GM23248 (cell line): ENCODE measurements at places on chromosomes 1 and 21.

GRCh38 chr21:44758141-44758561 lies 43.5 kb downstream of the UBE2G2 start:
- DNase-seq = no peak
- no peaks in the 10 kb centered on the region for H3K4me1 ChIP-seq
- no peak overlapping the region for H3K27ac ChIP-seq
- H3K4me3 ChIP-seq = no peak overlapping the region

DNA sequence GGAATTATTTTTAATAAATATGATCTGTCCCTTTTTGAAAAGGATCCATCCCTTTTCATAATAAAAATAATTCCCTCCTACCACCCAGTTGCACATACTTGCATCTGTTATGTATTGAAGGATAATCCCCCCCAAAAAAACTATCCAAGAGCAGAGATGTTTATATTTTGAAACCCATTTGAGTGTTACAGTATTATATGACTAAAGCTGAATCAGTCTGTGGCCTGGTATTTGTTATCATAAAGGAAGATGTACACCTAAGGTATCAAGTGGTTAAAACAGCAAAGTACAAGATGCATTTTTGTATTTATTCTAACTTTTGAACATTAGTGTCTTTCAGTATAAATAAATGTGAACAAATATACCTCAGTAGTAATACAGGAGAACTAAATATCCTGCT lies 12.7 kb upstream of the TGFB2 start:
- no peaks in the 10 kb centered on the region for H3K36me3 ChIP-seq
- no peak overlapping the region for H3K27ac ChIP-seq
- H3K4me1 ChIP-seq = peaks cover 11% of the 10 kb centered on the region; the same call in 1 of the 2 replicates
- H3K27me3 ChIP-seq = no peaks in the 10 kb centered on the region
- no peak for DNase-seq

DNA sequence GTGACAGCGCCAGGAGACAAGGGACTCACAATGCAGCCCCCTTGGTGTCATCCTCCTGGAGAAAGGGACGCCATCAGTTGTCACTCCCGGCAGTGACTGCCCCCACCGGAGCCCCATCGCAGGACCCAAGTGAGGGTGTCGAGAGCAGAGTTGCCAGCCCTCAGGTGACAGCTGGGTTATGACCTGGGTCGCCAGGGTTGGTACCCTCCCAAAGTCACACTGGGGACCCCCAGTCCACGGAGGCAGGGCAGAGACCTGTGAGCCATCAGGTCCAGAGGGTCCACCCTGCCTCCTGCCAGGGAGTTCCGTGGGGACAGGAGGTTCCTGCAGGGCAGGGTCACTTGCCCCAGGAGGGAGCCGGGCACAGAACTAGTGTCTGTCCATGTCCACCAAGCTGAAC lies 78.2 kb upstream of the IFFO2 start:
- H3K36me3 ChIP-seq = no peaks in the 10 kb centered on the region
- no peaks in the 10 kb centered on the region; the same call in 1 of the 2 replicates for H3K27me3 ChIP-seq
- H3K27ac ChIP-seq = no peak overlapping the region
- no peak overlapping the region for H3K4me3 ChIP-seq

DNA sequence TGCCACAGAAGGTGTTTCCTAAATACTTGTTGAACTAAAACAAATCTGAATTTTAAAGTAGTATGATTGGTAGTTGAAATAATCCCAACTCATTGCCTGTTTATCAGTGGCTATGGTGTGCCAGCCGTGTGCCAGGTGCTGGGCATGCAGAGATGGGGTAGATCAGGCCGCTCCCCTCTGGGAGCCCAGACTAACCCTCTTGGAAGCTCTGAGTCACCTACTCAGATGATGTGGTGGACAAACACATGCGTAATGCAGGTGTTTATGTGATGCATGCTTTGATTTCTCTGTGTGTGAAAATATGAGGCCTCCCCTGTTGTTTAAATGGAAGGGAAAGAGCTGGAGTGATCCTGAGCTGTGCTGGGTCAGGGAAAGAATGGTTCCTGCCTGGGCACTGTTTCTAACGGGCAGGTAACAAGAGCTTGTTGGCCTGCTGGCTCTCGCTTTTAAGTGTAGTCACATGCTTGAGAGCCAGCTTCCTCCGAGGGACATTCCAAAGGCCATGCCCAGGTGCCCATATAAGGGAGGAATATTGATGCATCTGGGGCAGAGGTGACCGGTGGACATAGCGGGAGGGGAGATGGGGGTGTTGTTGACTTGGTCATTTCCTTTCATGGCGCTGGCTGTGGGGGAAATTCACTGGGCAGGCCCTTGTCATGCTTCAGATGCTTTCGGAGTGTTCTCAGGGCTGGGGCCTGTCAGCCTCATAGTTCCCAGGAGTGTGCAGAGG lies 10.2 kb downstream of the MFN2 start:
- H3K27ac ChIP-seq = no peak overlapping the region
- no peaks in the 10 kb centered on the region for H3K27me3 ChIP-seq
- H3K4me3 ChIP-seq = no peak overlapping the region
- peaks cover 8% of the 10 kb centered on the region; the same call in 1 of the 2 replicates for H3K4me1 ChIP-seq

DNA sequence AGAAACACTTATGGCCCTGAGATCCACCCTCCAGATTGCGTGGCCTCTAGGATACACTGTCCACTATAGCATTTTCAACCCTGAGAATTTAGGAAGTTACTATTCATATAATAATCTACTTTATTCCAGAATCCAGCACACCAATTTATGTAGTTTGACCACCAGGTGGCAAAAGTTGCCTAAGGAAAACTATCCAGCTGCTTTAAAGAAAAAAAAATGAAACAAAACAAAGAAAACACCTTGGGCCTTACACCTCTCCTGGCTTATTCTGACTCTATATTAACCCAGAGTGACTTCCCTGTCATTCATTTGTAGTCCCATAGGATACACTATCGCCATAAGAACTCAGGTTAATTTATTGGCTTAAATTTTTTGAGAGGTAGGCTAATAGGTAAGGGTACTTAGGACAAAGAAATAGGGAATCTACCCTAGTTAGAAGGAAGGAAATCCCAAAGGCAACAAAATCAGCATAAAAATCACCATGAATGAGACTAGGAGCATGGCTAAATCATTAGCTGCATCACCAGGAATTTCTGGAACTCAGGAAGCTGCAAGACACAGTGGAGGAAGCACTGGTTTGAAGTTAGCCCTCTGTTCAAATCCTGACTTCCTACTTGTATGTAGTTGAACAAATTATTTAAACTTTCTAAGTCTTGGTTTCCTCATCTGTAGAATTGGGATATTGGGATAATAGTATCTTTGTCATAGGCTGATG lies 107.5 kb downstream of the SPAG17 start:
- peaks cover 6% of the 10 kb centered on the region for H3K4me1 ChIP-seq
- DNase-seq = peak; percentile 73
- H3K27me3 ChIP-seq = no peaks in the 10 kb centered on the region

- H3K27ac ChIP-seq = peak overlapping the region; percentile 63
- peak; percentile 44 for DNase-seq
- peak overlapping the region; percentile 92 for H3K4me3 ChIP-seq
- no peaks in the 10 kb centered on the region for H3K27me3 ChIP-seq
Observed at GRCh38 chr21:33643658-33644311, 1.5 kb downstream of the ITSN1 start.
